ENCODE measurements at places on chromosomes 12 and 14.

DNA sequence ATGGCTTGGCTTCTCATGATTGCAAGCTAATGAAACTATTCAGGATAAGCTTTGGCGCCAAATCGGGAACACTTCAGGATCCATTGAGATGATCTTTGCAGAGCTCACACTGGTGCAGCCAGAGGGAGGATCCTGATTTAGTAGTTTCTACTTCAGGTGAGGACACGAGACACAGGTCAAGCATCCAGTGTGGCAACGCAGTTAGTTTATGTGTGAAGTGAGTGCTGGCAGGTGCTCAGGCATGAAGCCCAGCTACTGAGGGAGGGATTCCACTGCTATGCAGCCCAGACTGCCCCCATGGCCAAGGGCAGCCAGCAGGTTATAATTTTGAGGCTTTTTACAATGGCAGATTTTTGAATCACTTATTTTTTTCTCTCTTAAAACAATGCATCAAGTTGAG lies 113.5 kb upstream of the PCED1B start:
- no peak for DNase-seq

DNA sequence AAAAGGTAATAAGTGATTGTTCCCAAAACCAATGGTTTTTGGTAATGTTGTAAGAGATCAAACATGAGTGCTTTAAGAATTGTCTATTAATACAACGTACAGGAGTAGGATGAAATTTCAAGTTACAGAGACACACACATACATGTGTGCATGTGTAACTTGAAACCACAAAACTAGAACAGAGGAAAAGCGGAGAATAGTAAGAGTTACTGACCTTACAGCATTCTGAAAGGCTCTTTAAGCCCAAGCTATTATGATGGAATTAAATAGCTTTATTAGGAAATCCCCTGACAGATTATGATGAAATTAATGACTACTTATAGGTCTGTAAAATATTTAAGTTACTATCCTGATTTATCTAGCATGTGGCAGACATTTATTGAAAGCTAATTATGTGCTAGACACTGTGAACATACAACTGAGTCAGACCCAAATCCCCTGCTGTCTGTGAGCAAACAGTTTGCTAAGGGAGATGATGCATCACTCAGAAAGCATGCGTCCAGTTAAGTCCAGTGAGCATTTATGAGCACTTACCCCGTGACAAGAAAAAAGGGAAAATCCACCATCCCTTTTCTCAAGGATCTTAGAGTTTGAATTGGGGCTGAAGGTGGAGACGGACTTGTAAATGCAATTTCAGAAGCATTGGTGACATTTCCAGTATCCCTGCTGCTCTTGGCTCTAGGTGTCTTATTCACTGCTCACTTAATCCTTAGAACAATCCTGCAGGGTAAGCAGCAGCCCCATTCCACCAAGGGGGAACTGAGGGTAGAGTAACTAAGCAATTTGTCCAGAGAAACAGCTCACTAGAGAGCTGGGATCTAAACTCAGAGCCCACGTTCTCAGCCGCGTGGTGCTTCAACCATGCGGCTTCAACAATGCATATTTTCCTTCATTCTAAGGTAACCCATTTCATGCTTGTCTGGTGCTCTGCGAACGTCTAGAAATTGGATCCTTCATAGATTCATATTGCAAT lies 117.4 kb downstream of the EML1 start:
- DNase-seq: no peak

- no peak for DNase-seq
These were observed 24.8 kb downstream of the JKAMP start for GRCh38 chr14:59509101-59509500.

GRCh38 chr12:121812921-121813896 lies 9.4 kb downstream of the SETD1B start:
- no peak for DNase-seq

DNA sequence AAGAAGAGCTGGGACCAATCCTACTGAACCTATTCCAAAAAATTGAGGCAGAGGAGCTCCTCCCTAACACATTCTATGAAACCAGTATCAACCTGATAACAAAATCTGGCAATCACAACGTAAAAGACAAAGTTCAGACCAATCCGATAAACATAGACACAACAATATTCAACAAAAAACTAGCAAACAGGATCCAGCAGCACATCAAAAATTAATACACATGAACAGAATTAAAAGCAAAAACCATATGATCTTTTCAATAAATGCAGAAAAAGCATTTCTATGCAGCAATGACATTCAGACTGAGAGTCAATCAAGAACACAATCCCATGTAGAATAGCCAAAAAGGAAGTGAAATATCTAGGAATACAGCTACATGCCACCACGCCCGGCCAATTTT lies 7.0 kb upstream of the CLEC14A start:
- no peak for DNase-seq

DNA sequence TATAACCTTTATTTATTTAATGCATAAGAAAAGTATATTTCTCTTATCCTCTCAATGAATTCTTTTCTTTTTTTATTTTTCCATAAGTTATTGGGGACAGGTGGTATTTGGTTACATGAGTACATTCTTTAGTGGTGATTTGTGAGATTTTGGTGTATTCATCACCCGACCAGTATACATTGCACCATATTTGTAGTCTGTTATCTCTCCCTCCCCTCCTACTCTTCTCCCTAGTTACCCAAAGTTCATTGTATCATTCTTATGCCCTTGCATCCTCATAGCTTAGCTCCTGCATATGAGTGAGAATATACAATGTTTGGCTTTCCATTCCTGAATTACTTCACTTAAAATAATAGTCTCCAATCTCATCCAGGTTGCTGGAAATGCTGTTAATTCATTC lies 1900.0 kb upstream of the SEL1L start:
- no peak for DNase-seq

GRCh38 chr14:90808759-90809529 lies 7.3 kb downstream of the TTC7B start:
- no peak for DNase-seq

DNA sequence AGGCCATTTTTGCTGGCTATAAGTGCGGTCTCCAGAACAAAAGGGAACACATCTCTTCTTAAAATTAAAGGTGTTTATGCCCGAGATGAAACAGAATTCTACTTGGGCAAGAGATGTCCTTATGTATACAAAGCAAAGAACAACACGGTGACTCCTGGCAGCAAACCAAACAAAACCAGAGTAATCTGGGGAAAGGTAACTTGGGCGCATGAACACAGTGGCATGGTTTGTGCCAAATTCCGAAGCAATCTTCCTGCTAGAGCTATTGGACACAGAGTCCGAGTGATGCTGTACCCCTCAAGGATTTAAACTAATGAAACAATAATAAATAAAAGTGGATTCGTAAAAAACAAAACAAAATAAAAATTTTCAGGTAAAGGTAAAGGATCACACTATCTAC lies 33.4 kb downstream of the PKP2 start:
- DNase-seq: no peak

GRCh38 chr12:32105986-32106516 lies 596 bp upstream of the BICD1 start:
- DNase-seq: no peak

DNA sequence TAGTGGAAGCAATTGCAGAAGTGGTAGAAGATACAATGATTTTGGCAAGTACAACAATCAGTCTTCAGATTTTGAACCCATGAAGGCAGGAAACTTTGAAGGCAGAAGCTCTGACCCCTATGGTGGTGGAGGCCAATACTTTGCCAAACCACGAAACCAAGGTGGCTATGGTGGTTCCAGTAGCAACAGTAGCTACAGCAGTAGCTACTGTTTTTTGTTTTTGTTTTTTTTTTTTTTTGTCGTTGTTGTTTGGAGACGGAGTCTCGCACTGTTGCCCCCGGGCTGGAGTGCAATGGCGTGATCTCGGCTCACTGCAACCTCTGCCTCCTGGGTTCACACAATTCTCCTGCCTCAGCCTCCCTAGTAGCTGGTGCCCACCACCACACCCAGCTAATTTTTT lies 47.4 kb downstream of the IFNG-AS1 start:
- no peak for DNase-seq

DNA sequence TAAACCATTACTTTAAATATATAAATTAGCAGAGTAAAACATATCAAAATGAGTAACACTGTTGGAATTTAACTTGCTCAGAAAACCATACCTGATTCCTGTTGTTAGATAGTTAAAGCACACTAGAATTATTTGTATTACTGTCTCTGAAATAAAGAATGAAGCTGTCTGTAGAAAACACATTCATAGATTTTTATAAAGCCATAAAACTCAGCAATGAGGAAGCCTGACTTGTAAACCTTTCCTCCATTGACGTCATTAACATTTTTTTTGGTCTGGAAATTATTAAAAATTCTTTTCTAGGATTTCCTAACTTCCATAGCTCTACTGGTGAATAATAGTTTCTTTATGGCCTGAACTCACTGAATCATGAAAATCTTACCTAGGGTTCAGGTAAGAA lies 147.6 kb downstream of the BRMS1L start:
- DNase-seq: no peak

- DNase-seq: no peak
These were observed 174.0 kb downstream of the ASCL4 start for GRCh38 chr12:107948391-107948945.

- no peak for DNase-seq
These were observed 17.8 kb downstream of the PAPOLA start for GRCh38 chr14:96519970-96520369.

DNA sequence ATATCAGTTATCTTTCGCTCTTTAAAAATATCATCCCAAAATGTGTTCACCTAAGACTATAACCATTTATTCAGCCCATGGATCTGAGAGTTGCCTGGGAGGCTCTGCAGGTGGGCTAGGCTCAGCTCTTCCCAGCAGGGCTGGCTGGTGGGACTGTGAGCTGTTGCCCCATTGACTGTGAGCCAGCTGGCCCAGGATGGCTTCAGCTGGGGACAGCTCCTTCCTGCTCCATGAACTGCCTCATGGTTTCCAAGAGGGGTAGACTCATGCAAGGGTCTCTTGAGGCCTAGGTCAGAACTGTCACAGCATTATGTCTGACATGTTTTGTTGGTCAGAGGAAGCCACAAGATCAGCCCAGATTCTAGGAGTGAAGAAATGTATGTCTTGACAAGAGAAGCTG lies 114.1 kb upstream of the E2F7 start:
- DNase-seq: no peak

- DNase-seq: no peak
These were observed 87.3 kb downstream of the TTC7B start for GRCh38 chr14:90728951-90729350.

DNA sequence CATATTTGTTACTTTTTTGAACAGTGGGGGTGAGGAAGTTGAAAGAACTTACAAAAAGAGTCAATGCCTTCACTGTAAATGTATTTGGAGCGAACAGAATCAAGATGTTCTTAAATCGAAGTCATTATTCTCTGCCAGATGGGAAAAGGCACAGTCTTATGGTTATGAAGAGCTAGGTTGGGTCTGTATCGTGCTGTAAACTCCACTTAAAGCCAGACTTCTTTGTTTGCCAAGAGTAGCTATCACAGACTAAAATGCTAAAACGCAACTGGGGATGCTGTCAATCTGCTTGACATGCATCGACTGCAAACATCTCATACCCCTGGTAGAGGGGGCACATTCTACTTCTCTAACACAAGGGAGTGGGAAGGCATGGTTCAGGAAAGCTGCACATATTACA lies 160.4 kb downstream of the DACT1 start:
- no peak for DNase-seq

DNA sequence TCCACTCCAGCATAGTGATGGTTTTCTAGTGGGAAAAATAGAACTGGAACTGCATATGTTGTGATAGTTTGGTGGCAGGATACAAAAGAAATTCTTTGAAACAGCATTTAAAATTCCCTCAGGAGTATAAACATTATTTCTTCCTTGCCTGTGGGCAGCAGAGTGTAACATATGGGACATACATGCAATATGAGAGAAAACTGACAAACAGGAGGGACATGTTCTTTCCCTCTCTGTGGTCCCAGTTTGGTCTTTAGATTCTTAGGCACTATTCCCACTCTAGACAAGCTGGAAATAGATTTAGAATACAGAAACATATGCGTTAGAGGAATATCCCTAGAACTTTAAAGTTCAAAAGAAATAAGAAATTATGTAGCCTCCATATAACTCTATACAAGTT lies 68.0 kb downstream of the MGAT4C start:
- DNase-seq: no peak

- DNase-seq: no peak
These were observed 82.5 kb upstream of the KICS2 start for GRCh38 chr12:64304571-64304970.

GRCh38 chr12:99960311-99960710 lies 24.4 kb downstream of the ANKS1B start:
- no peak for DNase-seq

DNA sequence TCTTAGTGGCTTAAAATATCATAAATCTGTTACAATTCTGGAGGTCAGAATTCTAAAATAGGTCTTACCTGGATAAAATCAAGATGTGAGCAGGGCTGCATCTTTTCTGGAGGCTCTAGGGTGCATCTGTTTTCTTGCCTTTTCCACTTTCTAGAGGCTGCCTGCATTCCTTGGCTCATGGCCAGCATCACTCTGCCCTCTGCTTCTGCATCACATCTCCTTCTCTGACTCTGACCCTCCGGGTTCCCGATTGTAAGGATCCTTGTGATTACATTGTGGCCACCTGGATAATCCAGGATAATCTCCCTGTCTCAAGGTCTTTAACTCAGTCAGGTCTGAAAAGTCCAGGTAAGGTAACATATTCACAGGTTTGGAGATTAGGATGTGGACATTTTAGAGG lies 11.0 kb upstream of the BMP4 start:
- DNase-seq: no peak

DNA sequence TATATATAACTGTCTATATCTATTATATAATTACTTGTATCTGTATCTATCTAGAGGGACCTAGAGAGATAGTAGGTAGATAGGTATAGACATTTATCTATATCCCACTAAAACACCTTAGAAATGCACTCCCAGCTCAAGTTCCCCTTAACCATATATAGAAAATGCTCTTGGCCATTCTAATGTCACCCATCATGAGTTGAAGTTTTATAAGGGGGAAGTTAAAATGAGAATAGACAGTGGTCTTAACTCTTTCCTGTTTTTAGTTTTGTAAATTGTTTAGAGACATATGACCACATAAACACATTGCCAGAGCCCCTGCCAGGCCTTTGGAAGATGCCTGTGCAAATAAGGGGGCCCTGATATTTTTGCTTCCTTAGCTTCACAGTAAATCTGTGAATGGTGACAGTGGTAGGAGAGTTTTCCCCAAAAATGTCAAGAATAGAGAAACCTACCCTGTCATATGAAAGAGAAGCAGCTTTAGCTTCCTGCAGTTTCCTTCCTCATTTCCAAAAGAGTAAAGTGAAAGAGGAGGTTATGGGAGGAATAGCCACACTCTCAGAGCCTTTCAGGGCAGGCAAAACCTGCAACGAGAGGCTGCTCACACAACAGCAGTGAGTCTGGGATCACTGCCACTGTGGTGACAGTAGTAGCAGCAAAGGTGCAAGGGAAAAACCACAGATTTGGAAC lies 45.5 kb downstream of the MGST1 start:
- no peak for DNase-seq
